ENCODE measurements at places on chromosomes 6 and 20.
A peak's percentile ranks its signal among the peaks of the same experiment; 100 is the strongest.

DNA sequence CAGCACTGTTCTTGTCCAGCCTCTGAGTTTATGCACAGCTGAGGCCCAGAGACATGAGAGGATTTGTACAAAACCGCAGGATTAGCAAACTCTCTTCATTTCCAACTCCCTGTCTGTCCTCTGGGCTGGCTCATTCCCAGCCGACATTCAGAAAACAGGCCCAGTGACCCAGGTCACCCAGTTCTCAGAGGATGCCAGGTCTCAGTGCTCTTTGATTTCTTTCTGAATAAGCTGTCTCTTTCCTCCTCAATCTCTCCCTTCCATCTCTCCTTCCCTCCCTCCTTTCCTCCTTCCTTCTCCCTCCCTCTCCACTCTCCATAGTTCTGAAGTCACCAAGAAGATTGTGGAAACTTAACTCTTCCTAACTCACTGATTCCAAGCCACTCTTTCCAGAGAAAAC is 372.7 kb upstream of the SULF2 start:
- no peak for DNase-seq

DNA sequence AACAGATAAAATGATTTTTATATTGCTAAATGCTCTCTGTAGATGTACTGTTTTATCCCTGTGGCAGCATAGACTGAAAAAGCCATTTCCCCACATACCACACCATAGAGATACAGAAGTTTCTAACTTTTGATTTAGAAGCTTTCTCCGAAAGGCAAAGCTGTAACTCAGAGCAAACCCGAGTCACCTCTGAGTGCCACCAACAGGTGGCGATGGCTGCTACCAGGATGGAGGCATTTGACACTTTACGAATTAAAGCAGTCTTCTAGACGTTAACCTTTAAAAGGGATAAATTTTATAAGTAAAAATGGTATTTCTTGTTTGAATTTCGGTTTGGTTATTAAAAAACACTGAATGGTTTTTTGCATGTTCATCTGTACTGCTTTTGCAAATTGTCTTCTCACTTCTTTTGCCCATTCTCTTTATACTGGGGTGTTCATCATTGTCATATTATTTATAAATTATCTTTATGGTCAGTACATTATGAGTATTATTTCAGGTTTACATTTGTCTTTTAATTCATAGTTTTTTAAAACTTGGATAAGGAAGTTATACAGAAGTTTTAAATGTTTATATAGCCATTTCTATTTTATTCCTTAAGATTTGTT is 201.0 kb upstream of the CEP162 start:
- DNase-seq = no peak

GRCh38 chr6:42911171-42912021 is 4.5 kb upstream of the PTCRA start:
- DNase-seq = no peak

DNA sequence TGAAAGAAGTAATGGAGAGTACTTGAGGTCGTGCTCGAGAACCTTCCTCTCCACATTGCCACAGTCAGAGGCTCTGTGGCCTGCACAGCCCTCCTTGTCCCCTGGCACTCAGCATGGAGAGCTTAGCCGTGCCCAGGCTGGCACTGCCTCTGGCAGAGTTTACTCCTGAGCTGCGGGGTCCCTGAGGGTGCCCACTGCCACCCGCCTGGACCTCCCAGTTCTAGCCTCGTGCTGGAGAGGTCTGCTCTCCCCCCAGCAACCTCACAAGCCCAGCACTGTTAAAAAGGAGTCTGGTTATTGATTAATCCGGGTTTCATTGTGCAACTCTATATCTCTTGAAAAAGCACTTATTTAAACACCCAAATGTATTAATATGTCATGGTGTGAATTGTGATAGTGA is 226.8 kb downstream of the TMEM242 start:
- DNase-seq = no peak

DNA sequence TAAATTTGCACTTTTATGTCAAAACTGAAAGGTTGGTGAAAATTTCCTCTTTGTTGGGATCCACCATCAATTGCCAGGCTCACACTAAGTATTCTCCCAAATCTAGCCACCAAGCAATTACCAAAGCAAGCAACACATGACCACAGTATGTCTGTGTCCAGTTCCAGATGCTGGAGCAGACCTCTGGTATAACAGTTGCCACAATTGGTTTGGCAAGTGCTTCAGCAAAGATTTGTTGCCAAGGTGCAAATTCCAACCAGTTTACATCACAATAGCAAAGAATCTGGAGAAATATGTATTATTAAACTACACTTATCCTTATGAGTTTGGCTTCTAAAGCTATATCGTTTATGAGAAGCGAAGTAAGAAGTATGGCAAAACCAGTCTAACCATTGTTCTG is 6.4 kb downstream of the GTF2H5 start:
- no peak for DNase-seq

DNA sequence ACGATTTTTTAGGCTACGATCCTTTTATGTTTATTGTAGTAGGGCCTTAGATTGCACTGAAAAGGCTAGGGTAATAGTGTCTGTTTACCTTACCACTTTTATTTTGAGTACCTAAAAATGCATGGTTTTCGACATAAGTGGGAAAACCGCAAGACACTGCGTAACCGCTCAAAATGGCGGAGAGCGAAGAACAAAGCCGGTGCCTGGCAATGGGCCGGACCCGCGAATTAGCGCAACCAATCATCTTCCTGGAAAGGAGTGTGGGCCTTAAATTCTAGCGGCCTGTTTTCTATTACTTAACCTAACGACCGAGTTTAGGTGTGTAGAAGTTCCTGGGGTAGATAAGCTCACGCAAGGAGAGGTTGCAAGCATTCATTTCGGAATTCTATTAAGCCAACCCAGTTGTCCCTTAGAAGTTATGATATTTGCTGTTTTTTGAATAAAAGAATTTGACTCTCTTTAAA is 118.0 kb downstream of the HFE start:
- DNase-seq = peak; percentile 68

- DNase-seq = no peak
Observed at GRCh38 chr20:9457136-9457535, 57.3 kb upstream of the LAMP5 start.

- no peak for DNase-seq
Observed at GRCh38 chr6:128569732-128570679, 49.6 kb upstream of the PTPRK start.

DNA sequence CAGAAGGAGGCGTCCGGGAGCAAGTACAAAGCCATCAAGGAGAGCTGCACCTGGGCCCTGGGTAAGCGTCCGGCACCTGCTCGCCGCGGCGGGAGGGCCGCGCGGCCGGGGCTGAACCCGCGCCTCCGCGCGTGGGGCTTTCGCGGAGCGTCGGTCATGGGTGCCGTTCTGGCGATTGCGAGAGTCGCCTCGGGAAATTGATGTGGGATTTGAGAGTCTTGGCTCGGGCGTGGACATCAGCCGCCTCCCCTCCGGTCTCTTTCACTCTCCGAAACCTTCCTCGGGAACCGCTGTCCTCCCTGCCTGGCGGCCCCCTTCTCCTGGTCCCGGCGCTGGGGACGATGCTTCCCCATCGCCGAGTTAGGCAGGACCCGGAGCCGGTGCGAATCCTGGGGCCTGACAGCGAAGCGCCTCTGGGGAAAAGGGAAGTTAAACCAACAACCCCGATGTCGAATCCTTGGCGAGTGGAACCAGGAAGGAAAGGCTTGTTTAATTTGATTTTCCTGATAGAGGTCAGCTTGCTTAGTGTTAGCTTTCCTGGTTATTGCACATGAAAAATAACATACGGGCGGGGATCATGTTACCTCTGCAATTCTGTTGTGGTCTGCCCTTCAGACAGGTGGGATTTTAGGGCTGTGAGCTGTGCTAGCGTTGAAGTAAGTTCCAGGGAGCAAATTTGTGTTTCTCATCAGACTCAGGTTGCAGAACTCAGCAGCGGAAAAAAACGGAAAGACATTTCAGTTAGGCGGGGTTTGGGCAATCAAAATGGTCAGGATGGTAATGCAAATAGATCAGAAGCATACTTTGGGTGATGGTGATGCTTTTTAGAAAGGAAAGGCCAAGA is 594 bp downstream of the ARFGEF3 start:
- DNase-seq = no peak

DNA sequence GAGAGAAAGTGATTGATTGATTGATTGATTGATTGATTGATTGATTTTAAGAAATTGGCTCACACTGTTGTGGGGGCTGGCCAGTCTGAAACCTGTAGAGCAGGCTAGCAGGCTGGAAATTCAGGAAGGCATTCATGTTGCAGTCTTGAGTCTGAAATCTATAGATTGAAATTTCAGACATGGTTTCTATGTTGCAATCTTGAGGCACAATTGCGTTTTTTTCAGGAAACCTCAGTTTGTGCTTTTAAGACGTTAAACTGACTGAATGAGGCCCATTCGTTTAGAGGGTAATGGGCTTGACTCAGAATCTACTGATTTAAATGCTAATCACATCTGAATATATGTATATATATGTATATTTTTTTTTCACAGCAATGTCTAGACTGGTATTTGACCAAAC is 106.3 kb downstream of the STXBP5 start:
- no peak for DNase-seq

GRCh38 chr6:21026576-21027273 is 492.5 kb downstream of the CDKAL1 start:
- DNase-seq = no peak

DNA sequence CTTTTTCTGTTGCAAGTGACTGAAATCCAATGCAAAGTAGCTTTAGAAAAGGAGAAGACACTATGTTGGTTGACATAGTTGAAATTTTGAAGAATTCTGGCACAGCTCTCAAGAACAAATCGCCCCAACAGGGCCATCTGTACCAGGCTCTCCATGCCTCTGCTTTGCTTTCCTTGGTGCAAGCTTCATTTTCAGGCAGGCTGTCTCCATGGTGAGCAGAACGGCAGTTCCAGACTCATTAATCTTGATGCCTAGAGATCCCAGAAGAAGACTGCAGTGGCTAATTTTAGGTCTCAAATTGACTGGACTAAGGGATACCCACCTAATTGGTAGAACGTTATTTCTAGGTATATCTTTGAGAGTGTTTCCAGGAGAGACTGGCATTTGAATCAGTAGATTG is 950.7 kb upstream of the FLRT3 start:
- DNase-seq = no peak

DNA sequence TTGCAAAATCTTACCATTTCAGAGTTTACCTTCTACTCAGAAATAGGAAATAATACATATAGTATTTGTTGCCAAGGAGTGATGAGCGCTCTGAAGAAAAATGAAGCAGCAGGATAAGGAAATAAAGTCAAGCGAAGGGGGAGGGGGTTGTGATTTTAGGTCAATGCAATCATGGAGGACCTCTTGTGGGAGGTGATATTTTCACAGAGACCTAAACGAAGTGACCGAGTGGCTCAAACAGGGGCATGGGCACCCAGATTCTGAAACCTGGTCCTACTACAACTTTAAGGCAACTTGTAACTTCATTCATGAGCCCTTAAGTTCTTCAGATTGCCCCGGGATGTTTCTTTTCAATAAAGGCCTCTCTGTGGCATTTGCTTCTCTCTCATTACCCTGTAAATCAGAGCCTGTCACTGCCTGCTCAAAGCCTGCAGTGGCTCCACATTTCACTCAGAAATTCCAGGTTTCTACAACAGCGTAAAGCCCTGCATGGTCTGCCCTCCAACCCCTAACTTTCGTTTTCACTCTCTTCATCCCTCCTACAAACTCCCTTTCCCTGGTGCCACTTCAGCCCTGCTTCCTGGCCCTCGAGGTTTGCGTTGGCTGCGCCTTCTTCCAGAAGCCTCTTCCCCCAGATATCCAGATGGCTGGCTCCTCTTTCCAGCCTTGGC is 162.7 kb downstream of the TBC1D7 start:
- DNase-seq = no peak

DNA sequence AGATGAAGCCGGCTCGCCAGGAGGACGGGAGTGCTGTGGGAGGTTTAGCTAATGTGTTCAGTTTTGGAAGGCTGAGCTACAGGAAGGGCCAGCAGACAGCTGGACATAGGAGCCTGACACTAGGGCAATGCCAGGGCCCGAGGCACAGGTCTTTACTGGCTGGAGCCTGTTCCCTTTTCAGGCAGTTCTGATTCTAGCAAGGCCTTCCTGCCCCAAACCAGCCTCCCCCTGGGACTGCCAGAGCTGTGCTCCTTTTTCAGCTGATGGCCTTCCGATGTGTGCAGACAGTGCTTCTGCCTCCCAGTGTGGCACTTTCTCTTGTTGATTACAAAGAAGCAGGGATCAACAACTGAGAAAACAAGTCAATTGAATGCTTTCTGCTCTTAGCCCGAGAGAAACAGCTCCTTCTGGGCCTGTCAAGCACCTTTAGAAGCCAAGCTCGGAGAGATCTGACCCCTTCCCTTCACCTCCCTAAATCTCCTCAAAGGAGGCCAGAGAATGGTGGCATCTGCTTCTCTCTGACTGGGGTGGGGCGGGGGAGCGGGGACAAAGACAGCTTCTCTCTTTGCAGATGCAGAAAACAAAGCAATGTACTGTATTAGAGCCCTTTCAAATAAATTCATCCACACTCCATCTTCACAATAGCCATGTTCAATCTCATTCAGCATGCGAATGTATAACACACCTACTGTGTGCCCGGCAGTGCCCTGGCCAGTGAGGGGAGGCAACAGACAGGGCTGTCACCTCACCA is 63.2 kb downstream of the RAB44 start:
- no peak for DNase-seq

DNA sequence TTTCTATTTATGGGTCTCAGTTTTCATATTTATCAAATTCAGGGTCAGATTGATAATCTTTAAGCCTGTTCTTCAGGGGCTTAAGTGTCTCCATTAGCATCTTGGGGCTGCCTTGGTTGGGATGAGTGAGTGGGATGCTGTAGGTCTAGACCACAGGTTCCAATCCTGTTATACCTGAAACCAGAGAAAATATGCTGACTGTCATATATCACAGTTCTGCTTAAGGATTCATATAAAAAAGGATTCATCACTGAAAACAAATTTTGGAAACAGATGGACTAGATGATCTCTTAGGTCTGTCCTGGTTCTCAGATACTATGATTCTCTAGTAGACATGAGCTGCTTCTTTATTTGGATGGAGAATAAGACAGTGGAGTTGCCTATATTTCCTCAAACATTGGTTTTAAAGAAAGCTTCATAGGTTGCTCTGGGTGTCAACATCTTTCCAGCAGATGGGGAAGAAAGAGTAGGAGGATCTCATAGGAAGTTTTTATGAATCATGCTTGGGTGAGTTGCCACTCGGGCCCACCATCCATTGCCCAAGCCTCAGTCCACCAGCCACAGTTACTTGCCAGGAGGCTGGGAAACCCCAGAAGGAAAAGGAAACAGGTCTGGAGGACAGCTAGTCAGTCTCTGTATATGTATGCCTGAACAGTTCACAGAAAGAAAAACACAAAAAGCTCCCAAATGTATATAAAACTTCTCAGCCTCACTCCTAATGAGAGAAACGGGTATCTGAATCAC is 42.9 kb upstream of the MAP7 start:
- DNase-seq = no peak

DNA sequence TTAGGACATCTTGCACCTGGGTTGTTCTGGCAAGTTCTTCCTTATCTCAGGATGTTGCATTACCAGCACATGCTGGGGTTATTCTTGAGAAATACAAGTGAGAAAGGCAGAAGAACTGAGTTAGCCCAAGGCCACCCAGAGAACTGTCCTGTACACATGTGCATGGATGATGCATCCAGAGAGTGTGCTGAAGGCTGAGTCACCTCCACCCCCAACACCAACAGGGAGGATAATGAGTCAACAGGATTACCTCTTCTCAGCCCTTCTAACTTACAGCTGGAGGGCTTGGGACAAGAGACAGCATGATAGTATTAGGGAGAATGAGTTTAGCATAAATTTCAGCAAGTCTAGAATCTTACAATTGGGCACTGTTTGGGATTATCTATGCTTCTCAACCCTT is 8.5 kb downstream of the SCGN start:
- DNase-seq = no peak

GRCh38 chr6:15913573-15913972 is 215.3 kb upstream of the MYLIP start:
- no peak for DNase-seq

Measured in stimulated activated CD8-positive, alpha-beta memory T cell treated with anti-CD3 and anti-CD28 coated beads, Interleukin-4, amount 100 ng/mL, for 24 hours (primary cell).